Ecto neural progenitor cell (in vitro differentiated cells): ENCODE measurements at places on chromosomes 6 and 20.

- DNase-seq: peak; percentile 87
Measured at GRCh38 chr20:40962733-40963504, 65.7 kb upstream of the TOP1 start.

- no peak for DNase-seq
Measured at GRCh38 chr6:33722103-33722623, 10.7 kb upstream of the UQCC2 start.

DNA sequence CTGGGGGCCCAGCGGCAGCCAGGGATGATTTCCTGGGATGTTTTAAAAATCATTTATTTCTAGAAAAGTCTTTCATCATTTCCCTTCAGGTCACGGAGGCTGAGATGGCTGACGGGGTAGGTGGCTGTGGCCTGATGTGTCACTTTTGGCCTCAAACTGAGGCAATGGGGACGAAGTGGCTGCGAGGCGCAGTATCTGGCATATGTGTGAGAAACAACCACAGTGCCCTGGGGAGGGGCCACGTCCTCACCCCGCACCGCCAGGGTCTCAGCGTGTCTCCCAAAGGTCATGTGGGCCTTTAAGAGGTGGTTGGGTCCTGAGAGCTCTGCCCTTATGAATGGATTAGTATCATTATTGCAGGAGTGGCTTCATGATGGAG lies 120.0 kb downstream of the CEBPB start:
- no peak for DNase-seq

- DNase-seq: no peak
Measured at GRCh38 chr6:40910260-40910893, 128.6 kb downstream of the UNC5CL start.

- DNase-seq: no peak
Measured at GRCh38 chr20:20685635-20686034, 26.8 kb downstream of the RALGAPA2 start.

DNA sequence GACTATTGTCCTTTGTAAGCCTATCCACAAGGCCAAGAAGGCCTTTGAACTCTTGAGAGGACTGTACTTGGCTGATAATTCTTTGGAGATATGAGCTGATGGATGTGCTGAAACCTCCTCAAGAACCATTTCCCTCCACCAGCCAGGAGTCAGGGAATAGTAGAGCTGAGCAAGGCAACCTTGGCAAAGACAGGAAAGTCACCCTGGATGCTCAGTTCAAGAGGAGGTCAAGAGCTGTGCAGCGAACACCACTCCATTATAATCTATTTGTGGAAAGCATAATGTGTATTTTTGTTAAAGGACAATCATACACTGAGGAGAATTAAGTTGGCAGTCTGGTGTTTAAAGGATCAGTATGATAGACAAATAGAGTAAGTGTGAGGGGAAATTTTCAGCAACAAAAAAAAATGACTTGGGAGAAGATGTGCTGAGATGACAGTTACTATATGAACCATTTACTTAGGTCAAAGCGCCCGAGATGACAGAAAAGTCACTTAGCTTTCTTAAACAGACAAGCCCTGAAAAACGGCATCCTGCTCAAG lies 177.2 kb upstream of the COL21A1 start:
- no peak for DNase-seq

GRCh38 chr6:40630051-40630450 lies 42.9 kb upstream of the LRFN2 start:
- no peak for DNase-seq
